ENCODE measurements at places on chromosomes 5 and 9.

DNA sequence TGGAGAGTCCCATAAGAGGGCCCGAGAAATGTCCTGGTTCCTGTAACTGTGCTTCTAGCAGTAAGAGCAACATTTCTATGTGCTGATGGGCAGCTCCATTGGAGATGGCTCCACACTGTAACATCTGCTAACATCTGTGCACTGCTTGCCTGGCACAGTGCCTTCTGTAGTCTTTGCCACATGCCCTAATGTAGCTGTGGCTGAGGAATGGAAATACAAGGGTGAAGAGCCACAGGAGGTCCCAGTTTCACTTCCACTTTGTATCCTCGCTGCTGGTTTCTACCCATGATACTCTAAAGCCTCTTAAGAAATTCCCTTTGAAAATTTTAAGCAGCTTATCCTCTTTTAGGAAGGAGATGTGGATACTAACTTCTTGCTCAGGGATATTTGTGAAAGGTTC, 97.4 kb downstream of the HOMER1 start:
- DNase-seq = peak; percentile 20

DNA sequence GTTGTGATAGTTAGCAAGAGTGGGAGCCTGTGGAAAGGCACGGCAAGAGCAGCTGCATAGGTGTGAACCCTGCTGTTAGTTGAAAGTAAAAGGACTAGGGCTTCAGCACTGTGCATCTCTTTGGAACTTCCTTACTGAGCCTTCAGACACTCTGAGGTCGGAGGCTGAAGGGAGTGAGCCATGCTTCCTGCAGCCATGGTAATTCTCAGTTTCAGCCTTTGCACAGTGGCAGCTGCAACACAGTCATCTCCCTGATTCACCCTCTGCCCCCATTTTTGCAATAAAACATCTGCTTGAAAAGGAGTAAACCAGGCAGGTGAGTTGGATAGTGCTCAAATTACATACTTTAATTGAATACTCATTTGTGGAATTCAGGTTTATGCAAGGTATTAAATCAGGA, 6.5 kb upstream of the TLE4 start:
- no peak for DNase-seq

GRCh38 chr5:73564018-73564417, 1.4 kb downstream of the ANKRA2 start:
- DNase-seq = no peak

GRCh38 chr9:73441890-73442818, 290.5 kb downstream of the ANXA1 start:
- DNase-seq = no peak

GRCh38 chr5:137128012-137128411, 371.1 kb downstream of the SPOCK1 start:
- DNase-seq = no peak

GRCh38 chr5:113660206-113660605, 146.7 kb downstream of the YTHDC2 start:
- no peak for DNase-seq

DNA sequence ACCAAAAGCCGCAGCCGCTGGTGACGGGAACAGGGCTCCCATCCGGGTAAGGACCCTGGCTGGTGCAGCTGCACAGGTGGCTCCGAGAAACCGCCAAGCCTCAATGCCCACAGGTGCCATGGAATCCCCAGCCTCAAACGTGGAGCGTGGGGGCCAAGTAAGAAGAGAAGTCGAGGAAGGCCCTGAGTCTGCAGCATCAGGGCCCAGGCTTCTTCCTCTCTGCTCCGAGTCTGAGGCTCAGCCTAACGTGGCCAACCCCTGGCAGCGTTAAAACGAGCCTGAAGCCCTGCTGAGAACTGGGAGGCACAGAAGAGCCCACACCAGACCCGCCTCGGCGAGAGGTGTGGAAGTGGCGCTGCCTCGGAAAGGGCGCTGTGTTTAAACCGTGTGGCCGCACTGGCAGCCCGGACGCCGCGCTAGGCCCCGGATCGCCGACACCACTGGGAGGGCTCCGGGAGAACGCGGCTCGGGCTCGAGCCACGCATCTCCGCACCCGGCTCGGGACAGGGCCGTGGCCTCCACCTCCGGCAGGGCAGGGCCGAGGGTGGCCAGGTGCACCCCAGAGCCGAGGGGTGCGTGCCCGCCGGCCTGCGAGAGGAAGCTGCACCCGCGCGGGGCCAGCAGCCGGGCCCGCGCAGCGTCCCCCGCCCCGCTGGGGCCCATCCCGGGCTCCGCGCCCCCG, 730 bp downstream of the ZMYND19 start:
- no peak for DNase-seq

GRCh38 chr9:72065076-72065475, 4.7 kb upstream of the C9orf57 start:
- no peak for DNase-seq

GRCh38 chr5:154593071-154593470, 115.0 kb upstream of the HAND1 start:
- no peak for DNase-seq

Data from left colon (tissue), 2 donors.